ENCODE measurements at places on chromosomes 6 and 20.

GRCh38 chr6:105332576-105332975, 70.3 kb downstream of the PREP start:
- no peak for DNase-seq

DNA sequence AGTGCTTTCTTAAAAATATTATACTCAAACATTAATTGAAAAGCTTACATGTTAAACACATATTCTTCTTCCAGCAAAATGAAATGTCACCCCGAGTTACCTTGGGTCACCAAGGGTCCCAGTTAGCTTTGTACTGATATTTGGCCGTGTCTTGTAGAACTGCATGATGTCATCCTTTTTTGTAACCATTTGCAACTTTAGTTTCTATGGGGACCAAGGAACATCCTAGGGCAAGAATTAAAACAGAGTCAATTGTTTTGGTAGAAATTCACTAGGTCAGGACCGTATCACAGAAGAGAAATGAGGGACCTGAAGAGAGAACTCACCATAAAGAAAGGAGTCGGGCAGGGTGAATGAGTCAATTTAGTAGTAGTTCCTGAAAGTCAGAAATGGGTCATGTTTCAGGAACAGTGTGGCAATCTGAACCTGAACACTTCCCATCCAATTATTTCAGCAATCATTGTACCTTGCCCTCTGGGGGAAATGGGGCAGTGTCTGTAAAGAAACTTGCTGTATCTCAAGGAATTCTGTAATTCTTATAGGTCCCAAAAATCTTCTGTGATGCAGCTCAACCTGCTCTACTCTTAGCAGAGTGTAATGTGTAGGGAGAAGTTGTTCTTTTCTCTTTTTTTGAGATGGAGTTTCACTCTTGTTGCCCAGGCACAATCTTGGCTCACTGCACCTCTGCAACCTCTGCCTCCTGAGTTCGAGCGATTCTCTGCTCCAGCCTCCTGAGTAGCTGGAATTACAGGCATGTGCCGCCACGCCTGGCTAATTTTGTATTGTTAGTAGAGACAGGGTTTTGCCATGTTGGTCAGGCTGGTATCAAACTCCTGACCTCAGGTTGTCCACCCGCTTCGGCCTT, 5.3 kb upstream of the AKAP7 start:
- DNase-seq: no peak

GRCh38 chr6:2582268-2582667, 168.5 kb downstream of the MYLK4 start:
- DNase-seq: no peak

DNA sequence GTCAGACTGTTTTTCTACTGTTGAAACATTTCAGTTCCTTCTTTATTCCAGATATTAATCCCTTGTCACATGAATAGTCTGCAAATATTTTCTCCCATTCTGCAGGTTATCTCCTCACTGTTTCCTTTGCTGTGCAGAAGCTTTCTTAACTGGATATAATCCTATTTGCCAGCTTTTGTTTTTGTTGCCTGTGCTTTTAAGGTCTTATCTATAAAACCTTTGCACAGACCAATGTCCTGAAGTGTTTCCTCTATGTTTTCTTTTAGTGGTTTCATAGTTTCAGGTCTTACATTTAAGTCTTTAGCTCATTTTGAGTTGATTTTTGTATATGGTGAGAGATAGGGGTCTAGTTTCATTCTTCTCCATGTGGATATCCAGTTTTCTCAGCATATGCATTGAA, 19.2 kb downstream of the NCOA6 start:
- DNase-seq: no peak

GRCh38 chr20:740162-740561, 28.1 kb downstream of the SLC52A3 start:
- no peak for DNase-seq

DNA sequence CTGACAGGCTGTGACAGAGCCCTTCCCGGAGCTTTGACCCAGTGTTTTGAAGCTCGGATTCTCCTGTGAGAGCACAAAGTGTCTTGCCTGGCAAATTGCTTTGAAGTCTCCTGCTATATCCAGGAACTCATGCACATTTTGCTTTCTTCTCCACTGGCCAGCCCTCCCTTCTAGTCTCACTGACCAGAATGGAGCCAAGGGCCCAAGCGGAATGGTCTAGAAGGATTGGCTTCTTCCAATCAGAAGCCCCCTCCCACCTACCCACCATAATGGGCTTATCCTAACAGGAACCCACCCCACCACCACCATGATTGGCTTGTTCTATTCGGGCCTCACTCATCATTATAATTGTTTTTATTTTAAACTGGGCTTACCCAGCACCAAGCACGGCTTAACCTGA, 130.1 kb downstream of the PXDC1 start:
- no peak for DNase-seq

DNA sequence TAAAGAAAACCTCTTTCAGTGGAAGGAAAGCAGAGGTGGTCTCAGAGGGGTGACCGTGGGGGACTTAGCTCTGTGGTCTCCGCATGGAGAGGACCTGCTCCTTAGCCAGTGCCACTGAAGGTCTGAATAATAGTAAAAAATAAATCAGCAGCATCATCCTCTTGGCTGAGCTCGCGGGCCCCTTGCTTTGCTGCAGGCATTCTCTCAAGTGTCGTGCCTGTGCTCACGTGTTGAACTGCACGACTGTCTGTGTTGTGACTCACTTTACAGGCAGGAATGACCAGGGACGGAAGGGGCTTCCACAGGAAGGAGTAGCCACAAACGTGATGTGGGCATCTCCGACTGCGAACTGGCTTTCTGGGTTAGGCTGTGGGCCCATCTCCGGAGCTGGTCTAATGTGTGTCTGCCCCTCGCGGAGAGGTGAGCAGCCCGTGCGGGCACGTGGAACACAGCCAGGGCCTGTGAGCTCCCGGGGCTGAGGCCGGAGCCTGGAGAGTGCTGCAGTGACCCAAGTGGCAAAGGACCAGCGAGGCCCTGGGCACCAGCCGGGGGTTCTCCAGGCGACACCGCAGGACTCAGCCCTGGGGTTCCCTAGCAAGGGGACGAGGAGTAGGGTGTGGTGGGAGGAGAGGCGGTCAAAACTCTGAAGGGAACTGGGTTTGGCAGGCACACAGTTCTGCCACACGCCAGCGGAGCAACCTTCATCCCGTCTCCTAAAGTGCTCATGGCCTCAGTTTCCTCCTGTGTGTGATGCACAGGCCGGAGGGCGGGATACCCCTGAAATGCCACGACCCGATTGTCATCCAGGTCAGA, 89.2 kb downstream of the RAMACL start:
- DNase-seq: no peak

DNA sequence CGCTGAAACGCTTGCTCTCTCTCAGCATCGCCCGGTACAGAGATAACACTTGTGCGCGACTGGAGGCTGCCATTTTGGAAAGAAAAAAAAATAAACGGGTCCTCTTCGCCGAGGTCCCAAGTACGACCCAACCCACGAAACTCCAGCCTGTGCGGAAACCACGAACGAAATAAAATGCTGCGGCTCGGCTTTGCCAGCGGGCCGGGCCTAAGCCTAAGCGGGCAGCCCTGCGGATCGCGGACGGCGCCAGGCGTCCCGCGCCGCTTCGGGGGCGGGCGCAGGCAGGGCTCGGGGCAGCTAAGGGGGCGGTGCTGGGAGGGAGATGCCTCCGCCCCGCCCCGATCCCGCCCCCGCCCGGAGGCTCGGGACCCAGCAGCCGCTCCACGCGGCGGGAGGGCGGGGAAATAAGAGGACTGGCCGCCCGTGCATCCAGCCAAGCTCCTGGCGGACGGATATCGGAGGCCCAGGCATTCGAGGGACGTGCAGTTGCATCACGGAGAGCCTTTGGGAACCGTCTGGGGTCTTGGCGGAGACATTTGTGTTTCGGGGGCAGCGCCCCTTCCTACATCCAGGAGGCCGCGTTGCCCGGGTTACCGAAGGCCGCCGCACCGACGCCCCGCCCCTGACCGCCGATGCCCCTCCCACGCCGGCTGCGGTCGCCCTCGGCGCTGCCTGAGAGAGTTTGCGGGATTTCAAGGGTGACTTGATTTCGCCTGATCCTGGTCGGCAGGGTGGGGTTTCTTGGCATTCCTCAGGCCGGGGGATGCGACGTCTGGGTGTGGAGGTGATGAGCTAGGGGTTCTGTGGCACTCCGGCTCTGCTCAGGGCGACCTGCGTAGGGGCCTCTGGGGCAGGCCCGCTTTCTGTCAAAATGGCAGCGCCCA, at the start of the genes FARS2 and LYRM4:
FARS2 (plus strand) TSS at position 853 of the 884 bp plus-strand sequence.
LYRM4 (minus strand) TSS at position 290 of the 884 bp plus-strand sequence; CDS start at position 73, 217 bp downstream.
- DNase-seq: peak; percentile 24

DNA sequence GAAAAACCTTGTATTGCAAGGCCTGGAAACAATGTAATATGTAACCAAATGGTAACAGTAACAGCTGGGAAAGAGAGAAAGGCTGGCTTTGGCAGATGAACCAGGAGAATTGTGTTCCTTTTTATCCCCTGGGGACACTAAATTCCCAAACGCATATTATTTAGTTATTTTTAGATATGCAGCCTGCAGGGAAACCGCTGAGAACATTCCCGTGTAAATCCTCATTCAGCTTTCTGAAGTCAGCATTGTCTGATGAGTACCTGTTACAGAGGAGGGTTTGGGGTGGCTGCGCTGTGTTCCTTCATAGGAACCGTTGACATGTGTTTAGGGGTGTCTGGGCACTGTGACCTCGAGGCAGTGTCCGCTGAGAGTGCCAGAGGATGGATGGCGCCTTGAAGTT, 101.3 kb downstream of the SMOC2 start:
- DNase-seq: no peak

DNA sequence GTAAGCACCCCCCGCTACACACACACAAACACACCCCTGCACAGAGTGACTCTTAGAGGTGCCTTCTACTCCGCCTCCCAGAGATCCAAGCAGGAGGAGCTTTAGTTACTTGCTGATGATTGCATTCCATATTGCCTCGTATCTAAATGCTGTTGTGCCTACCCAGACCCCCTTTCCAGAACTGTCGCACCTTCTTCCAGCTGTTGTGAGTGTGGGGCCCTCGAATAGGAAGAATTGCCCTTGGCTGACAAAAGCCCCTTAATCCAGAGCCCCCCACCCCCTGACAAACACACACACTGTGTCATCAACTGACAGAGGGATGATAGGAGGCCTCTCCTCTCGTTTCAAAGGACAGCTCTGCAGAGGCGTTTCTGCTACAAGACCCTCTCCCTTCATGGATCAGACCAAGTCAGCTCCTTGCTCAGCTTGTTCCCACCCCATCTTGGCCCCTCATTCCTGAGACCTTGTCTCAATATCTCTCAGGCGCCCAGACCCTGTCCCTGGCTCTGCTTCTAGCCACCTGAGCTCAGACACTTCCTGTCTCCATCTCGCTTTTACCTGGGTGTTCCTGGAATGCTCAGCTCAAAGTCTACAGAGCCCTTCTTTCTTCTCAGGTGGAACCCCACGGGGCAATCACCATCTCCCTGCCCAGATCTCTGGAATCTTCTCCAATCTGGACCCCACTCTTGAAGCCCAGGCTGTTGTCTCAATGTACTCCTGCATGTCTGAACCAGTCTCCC, 4.0 kb upstream of the VSX1 start:
- no peak for DNase-seq

DNA sequence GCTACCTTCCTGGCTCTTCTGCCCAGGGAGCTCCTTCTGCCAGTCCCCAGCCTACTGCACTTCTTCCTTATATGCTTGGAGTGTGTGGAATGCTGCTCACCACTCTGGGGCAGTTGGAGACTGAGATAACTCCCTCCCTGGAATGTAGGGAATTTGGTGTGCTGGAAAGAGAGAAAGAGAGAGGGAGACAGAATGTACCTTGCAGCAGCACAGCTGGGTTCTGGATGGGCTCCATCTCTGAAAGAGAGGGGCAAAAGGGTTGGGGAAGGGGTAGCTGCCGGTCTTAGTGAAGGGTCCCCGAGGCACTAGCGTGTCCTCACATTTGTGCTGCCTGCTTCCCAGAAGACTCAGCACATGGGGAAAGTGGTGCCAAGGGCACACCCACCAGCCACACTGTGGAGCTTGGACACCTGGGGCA, 40.2 kb upstream of the DDR1 start:
- DNase-seq: no peak

GRCh38 chr20:4794846-4795245, 73.1 kb downstream of the PRND start:
- peak; percentile 11 for DNase-seq

- DNase-seq: peak; percentile 41
These were observed 55.6 kb upstream of the BEND6 start for GRCh38 chr6:56899311-56899710.

- DNase-seq: no peak
These were observed 276.3 kb downstream of the PAX1 start for GRCh38 chr20:21981597-21982344.

- DNase-seq: no peak
These were observed 265.8 kb upstream of the PLCB4 start for GRCh38 chr20:8803065-8803464.

GRCh38 chr6:46491201-46491627, at the start of gene RCAN2:
Gene RCAN2, minus strand, starts transcription at chr6:46491449.
- peak; percentile 12 for DNase-seq

GRCh38 chr6:2792330-2793110, 27.3 kb downstream of the WRNIP1 start:
- DNase-seq: no peak

- DNase-seq: no peak
These were observed 490.4 kb upstream of the HS3ST5 start for GRCh38 chr6:114833211-114833610.

DNA sequence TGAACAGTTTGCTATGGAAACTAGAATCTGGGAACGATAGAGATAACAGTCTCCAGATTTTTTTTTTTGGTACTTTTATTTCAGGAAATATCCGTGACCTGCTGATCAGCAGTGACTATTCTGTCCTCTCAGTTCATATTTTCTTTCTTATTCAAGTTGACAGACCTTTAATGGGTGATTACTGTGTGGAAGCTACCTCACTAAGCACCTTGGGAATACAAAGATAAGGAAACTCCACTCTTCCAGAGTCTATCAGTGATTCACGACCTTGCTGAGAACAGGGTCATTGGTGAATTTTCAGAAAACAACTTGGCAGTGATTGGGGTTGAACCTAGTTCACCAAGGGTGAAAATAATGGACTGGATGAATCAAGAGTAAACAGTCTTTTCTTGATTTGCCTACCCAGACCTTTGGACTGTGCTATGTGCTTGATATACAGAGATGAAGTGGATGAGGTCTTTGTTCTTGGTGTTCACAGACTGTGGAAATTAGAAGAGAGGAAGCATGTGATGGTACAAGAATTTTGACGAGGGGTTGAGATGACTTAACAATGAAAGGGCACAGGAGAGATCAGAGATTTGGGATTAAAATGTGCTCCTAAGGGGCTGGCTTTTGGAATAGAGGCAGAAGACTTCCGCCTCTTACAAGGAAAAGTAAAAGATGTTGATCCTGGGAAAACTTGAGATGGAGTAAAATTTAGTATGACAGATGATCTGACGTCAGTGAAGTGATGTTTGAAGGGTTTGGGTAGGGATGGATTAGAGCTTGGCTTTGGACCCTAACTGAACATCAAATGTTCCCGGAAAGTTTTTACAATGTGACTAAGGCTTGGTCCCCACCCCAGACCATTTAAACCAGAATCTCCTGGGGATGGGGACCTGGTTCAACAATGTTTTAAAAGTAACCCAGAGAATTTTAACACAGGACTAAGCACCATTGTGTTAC, 1.2 kb downstream of the KAT14 start:
- no peak for DNase-seq

DNA sequence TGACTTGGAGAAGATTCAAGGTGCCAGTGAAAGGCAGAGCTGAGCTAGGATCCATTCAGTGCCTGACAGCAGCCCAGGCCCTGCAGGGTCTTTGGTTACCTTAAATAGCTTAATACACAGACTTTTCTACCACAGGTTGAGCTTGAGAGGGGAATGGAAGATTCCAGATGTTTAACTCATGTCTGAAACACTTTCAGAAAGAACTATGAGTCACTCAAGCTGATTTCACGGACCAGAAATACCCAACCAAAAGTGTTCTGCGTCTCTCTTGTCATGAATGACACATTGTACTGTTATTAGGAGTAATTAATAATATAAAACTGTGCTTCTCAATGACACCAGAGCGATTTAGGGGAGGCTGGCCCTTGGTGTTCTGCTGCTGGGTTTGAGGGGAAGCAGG, 6.4 kb upstream of the PMEPA1 start:
- no peak for DNase-seq

Measured in AG09319 (cell line).